ENCODE measurements at places on chromosomes 6 and 20.
A peak's percentile ranks its signal among the peaks of the same experiment; 100 is the strongest.

- no peak for DNase-seq
Observed at GRCh38 chr6:39911513-39912125, 22.6 kb downstream of the MOCS1 start.

DNA sequence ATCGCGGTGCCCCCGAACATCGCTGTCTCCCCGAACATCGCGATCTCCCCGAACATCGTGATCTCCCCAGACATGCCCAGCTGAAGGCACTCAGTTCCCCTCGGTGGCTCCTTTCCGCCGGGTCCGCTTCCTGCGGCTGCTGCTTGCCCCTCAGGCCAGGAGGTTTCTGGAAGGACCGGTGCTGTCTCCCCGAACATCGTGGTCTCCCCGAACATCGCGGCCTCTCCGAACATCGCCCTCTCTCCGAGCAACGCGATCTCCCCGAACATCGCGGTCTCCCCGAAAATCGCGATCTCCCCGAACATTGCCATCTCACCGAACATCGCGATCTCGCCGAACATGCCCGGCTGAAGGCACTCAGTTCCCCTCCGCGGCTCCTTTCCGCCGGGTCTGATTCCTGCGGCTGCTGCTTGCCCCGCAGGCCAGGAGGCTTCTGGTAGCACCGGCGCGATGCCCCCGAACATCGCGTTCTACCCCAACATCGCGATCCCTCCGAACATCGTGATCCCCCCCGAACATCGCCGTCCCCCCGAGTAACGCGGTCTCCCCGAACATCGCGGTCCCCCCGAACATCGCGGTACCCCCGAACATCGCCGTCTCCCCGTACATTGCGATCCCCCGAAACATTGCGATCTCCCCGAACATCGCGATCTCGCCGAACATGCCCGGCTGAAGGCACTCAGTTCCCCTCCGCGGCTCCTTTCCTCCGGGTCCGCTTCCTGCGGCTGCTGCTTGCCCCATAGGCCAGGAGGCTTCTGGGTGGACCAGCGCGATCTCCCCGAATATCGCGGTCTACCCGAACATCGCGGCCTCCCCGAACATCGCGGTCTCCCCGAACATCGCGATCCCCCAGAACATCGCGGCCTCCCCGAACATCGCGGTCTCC lies 808 bp downstream of the ULBP1 start:
- peak; percentile 5 for DNase-seq

DNA sequence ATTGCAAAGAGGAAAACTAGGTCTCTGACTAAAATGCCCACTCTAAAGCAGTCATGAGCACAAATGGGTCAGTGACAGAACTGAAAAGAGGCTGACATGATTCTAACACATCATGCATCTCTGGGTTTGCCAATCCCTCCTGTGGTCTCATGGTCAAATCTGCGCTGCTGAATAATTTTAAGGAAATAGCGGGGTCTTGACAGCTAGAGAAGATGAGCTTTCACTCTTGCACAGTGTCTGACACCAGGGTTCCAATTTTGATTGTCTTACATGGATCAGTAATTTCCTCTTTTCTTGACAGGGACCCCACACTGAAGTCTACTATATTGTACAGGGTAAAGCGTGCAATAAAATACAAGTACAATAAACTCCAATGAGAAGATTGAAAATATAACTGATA lies 236.8 kb upstream of the CNR1 start:
- DNase-seq: peak; percentile 50

- DNase-seq: no peak
Observed at GRCh38 chr6:151026041-151026663, 160.7 kb downstream of the MTHFD1L start.

DNA sequence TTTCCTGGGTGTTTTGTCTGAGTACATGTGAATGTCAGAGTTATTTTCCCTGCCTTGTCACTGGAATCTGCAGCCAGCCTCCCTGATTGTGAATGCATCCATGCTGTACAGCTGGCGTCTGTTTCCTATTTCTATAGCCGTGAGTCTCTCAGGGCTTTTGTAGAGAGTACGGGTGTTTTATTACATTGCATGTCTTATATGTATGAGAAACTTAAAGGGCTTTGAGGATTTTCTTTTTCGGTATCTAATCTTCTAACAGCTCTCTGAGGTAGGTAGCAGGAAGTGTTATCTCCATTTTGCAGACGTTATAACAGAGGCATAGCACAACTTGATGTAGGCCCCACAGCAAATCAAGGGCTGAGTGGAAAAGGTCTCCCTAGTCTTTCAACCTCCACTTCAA lies 272.9 kb downstream of the PRL start:
- no peak for DNase-seq

GRCh38 chr20:47993035-47993755 lies 207.9 kb upstream of the SULF2 start:
- DNase-seq: no peak

Measured in cerebellar cortex (tissue), 1 donor.